ENCODE measurements at places on chromosomes 3 and 15.

GRCh38 chr3:152557302-152557999 lies 277.5 kb upstream of the P2RY1 start:
- no peak for DNase-seq

GRCh38 chr3:64399205-64399800 lies 174.0 kb upstream of the PRICKLE2 start:
- DNase-seq: no peak

GRCh38 chr15:90879730-90880366 lies 4.5 kb upstream of the FES start:
- DNase-seq: no peak

DNA sequence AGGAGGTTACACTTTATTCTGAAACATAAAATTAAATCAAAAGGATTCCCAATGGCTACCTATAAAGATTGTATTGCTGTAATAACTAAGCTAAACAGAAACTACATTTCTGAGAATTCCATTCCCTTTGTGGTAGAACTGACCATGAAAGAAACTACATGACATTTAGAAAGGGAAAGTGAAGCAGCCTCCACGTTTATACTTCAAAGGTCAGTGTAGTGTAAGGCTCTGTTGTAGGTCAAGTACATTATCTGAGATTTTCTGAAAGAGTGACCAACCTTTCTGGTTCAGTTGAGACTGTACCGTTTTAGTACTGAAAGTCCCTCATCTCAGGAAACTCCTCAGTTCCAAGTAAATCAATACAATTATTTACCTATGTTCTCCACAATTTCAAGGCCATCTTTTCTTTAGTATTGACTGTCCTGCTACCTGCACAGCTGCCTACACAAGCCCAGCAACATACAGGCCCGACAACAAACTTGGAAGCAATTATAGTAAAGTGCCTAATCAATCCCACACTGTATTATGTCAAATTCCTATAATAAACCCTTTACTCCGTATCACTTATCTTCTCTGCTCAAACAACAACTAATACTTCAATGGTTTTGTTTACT lies 343.0 kb downstream of the PLOD2 start:
- DNase-seq: no peak

GRCh38 chr15:51202783-51203182 lies 108.1 kb upstream of the TNFAIP8L3 start:
- no peak for DNase-seq

GRCh38 chr3:10941972-10942371 lies 50.6 kb upstream of the SLC6A1 start:
- DNase-seq: peak; percentile 67

GRCh38 chr3:71854706-71855105 lies 69.8 kb upstream of the PROK2 start:
- no peak for DNase-seq

DNA sequence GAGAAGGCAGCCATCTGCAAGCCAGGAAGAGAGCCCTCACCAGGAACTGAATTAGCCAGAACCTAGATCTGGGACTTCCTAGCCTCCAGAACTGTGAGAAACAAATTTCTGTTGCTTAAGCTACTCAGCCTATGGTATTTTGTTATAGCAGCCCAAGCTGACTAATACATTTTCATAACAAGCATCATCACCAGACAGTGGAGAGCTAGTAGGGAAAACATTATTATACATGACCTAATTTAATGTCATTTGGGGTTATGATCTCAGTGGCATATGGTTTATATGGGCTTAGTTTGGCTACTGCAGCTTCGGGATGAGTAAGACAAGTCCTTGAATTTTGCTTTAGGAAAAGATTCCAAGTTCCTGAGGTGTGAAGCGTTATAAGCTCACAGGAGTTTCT lies 35.6 kb downstream of the LNP1 start:
- no peak for DNase-seq

GRCh38 chr3:51622868-51623267 lies 48.2 kb upstream of the TEX264 start:
- no peak for DNase-seq

- no peak for DNase-seq
Measured at GRCh38 chr15:69727121-69727924, 274.7 kb downstream of the RPLP1 start.

DNA sequence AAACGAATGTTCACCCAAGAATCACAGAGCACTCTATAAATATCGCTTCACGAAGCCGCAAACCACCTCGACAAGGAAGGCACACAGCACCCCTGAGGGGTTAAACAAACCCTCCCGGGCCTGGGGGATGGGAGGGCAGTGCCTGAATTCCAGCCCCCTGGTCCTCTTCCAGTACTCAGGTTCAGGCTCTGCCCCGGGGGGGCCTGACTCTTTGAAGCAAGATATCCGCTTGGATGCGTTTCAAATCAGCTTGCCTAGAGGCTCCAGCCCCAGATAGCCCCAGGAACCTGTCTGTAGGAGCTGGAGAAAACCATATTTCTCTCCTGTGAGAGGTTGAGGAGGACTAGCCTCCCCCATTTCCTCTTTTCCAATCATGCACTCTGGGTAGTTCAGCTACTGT lies 194.7 kb downstream of the WNT5A start:
- DNase-seq: no peak

- no peak for DNase-seq
Measured at GRCh38 chr3:31187380-31187779, 292.9 kb upstream of the GADL1 start.

DNA sequence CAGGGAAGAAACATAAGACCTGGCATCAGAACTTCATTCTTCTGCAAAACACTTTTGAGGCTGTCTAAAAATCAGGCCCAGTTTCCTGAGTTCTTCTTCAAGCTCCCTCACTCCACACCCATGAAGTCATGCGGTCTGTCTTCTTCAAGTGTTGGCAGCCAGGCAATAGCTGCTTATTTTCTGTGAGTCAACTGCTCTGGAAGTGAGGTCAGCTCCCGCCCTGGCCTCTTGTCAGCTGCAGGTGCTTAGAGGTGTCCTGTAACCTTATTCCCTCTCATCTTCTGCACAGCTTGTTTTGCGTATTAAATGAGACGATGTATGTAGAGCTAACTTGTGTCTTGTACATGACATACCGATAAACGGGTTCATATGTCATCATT lies 226.1 kb downstream of the ADAMTS17 start:
- no peak for DNase-seq

DNA sequence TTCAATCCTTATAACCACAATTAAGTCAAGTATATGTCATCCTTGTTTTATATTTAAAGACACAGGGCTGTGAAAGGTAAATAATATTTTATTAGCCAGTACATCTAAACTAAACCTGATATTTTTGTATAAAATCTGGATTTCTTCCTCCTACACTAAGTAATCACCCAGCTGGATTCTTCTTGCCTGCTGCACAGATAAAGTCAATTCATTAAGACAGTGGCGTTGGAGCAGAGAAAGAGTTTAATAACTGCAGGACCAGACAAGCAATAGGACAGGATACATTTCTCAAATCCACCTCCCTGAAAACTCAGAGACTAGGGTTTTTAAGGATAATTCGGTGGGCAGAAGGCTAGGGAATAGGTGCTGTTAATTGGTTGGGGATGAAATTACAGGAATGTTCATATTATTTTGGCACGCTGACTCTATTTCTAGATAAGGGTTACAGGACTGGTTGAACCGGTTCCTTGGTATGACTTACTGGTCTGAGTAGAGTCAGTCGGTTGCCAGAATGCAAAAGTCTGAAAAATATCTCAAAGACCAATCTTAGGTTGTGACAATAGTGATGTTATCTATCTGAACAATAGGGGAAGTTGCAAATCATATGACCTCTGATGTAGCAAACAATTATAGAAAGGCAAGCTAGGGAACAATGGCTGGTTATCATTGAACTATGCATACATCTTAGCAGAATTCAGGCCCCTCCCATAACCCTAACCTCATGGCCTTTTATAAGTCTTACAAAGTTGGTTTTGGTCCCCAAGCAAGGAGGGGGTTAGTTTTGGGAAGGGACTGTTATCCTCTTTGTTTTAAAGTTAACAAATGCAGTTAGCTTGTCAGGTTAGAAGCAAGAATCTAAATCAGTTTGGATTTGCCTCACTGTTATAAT lies 244.8 kb downstream of the ALCAM start:
- DNase-seq: no peak

- DNase-seq: no peak
Measured at GRCh38 chr15:59904450-59905135, 99.5 kb upstream of the FOXB1 start.

DNA sequence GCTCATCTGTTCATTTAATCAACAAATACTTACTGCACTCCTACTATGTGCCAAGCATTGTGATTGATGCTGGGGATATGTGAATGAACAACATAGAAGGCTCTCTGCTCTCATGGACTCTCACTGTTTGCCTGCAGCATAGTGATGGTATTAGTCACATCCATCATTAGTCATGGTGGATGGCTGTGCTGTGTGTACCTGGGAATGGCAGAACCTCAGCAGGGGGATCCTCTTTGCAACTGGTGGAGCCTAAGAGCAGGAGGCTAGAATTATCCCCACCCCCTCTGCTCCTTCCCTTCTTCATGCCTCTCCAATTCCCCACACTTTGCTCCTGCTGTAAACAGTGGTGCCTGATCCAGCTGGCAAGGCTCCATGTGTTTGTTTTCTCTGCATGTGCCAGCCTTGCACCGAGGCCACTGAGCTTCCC lies 20.5 kb downstream of the BOC start:
- DNase-seq: no peak
